ENCODE measurements at places on chromosomes 3 and 15.

DNA sequence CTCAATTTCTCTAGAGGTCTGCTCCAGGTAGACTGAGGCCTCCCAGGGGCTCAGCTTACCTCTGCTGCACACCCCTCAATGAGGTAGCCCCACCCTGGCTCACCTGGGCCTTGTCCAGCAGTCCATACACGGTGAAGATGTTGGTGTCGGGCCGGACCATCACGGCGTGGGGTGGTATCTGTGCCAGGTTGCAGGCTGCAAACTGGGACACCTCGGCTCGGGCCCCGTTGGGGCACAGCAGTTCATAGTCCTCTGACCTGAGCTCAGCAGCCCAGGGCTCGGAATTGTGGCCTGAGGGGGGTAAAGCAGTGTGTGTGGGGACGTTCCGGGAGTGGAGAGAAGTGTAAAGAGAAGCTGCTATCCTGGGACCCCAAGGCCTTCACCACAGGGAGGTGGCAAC, 23.2 kb downstream of the MELTF start:
- no peak for DNase-seq

GRCh38 chr3:192957441-192958021, 39.9 kb upstream of the MB21D2 start:
- no peak for DNase-seq

- DNase-seq = no peak
Measured at GRCh38 chr15:100880139-100880896, 687 bp downstream of the ALDH1A3 start.

DNA sequence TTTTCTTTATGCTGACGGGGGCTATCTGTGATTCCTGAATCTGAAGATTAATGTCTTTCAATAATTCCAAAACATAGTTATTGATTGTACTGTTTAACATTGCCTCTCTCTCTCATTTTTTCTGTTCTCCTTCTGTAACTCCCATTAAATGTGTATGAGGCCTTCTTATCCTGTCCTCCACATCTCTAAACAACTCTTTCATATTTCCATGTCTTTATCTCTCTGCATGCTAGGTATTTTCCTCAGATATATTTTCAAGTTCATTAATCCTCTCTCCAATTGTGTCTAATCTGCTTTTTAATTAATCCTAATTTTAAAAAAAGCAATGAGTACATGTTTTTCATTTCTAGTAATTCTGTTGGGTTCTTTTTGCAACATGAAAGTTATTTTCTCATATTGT, 173.2 kb downstream of the TLE3 start:
- no peak for DNase-seq

DNA sequence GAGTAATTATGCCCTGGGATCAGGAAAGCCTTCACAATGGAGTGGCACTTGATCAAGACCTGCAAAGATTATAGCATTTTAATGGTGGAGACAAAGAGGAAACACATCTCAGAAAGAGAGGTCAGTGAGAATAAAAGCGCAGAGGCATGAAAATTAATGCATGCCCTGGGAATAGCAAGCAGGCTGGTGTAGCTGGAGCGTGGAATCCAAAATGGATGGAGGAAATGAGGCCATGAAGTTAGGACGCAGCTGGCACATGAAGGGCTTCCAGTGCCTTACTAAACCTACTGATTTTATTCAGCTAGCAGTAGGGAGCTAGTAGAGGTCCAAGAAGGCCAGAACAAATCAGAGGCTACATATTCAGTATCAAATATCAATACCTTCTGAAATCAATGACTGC, 38.1 kb downstream of the TMEM212 start:
- DNase-seq = no peak

- DNase-seq = no peak
Measured at GRCh38 chr3:52456169-52456799, 880 bp downstream of the NISCH start.

DNA sequence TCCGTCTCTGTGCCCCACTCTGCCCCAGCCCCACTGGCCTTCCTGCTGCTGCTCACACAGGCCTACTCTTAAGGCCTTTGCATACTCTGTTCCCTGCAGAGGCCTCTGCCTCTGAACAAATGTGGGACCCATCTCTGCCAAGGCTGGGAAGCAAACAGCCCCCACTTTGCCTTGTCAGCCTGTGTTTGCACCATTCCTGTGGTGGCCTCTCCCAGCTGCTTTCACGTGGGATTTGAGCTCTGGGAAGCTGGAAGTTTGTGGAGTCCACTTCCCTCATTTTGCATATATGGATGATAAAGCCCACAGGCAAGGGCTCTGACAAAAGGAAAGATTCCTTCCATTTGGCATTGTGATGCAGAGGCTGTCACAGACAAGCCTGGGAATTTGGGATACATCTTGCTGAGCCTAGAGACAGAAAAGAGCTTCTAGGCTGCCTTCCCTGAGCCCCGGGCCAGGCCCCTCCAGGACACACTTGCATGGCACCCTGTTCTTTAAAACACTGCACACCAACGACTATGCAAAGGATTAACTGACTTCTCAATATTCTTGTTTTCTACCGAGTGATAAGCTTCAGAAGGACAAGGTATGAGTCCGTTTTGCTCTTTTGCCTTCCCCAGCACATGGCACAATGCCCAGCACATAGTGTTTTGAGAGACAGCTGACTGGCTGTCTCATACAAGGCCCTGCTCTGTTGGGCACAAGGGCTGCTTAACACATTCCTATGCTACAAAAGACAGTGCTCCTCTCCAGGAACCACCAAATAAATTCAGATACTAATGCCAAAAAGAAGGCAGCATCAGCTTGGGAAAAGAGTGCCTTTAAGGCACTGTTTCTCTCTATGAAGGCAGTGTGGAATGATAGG, 120.7 kb upstream of the TOPAZ1 start:
- DNase-seq = no peak

DNA sequence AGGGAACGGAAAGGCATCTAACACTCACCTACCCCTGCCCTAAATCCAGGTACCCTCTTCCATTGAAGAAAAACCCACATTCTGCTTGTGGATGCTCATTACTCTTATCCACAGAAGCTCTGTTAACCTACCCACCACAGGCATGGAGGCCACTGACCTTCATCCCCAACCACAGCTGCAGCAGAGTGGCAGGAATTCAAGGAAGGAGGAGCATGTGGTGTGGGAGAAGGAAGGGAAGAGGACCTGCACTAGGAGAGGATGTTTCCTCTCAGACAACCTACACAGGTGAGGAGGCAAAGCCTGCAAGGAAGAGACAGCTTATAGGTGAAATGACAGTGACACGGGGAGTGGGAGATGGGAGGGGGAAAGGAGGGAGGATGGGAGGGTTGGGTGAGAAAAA, 192.5 kb upstream of the TSC22D2 start:
- DNase-seq = no peak

GRCh38 chr15:85691350-85692240, 103.1 kb downstream of the KLHL25 start:
- DNase-seq = no peak

DNA sequence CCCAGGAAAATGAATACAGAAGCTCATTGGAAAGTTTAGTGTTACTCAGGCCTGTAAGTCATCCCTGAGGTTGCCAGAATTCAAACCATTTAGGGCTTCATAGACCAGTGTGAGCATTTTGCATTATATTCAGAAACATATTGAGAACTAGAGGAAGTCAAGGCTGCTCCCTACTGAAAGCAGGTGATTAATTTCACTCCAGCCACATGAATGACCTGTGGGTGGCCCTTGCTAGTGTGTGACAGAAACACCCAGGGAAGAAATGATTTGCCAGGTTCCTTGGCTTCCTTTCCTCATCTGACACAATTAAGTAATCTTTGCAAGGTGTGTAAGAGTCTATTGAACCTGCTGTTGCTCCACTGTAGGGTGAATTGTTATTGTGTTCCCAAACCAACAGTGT, 61.8 kb downstream of the GAP43 start:
- DNase-seq = no peak

- no peak for DNase-seq
Measured at GRCh38 chr3:127012091-127012490, 29.2 kb downstream of the PLXNA1 start.

- DNase-seq = no peak
Measured at GRCh38 chr15:66356077-66356358, 467 bp downstream of the TIPIN start.

DNA sequence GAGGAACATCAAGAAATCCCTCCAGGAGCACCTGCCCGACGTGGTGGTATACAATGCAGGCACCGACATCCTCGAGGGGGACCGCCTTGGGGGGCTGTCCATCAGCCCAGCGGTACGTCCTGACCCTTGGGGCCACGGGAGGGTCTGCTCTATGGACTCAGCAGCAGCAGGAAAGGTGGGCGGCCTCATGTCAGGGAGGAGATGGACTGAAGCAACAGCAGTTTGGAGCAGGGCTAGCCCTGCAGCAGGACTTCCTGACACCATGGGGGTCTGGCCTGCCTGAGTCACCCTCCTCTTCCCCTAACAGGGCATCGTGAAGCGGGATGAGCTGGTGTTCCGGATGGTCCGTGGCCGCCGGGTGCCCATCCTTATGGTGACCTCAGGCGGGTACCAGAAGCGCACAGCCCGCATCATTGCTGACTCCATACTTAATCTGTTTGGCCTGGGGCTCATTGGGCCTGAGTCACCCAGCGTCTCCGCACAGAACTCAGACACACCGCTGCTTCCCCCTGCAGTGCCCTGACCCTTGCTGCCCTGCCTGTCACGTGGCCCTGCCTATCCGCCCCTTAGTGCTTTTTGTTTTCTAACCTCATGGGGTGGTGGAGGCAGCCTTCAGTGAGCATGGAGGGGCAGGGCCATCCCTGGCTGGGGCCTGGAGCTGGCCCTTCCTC, 24.2 kb downstream of the HDAC11 start:
- DNase-seq = no peak

- no peak for DNase-seq
Measured at GRCh38 chr15:81056304-81056703, 55.6 kb downstream of the TLNRD1 start.

DNA sequence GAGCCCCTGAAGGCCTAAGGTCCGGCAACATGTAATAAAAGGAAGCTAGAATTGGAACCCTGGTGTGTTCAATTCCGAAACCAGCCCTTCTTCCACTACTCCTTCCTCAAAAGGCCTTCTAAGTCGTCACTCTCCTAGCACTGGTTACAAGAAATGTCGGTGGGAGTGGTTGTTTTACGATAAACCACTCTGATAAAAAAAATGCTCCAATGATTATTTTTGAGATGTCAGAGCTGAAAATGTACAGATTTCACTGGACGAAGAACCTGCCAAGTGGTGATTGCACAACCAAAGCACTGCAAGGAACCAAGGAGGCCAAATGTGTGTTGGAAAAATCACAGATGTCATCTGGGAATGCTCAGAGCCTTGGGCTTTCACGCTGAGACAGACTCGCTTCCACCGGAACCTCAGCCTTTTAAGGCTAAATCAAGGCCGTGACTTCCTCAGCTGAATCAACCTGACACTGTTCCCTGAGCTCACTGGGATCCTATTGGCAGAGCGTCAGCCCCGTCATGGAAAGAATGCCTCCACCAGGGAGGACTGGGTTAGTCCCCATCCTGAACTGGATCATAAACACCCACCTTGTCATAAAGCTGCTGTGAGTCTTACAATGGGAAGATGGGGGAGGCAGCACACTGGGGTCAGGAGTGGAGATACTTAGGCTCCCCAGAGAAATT, 108.1 kb upstream of the THBS1 start:
- no peak for DNase-seq

GRCh38 chr3:134242649-134243617, 7.7 kb downstream of the RYK start:
- no peak for DNase-seq

GRCh38 chr3:189270248-189270832, 98.6 kb downstream of the TPRG1 start:
- DNase-seq = no peak

DNA sequence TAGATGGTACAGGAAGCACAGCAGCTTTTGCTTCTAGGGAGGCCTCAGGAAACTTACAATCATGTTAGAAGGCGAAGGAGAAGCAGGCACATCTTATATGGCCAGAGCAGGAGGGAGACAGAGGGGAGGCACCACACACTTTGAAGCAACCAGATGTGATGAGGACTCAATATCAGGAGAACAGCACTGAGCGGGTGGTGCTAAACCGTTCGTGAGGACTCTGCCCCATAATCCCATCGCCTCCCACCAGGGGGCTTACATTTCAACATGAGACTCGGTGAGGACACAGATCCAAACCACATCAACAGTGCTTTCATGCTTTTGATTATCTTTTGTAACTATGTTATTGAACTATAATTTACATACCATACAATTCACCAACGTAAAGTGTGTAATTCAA, 7.6 kb upstream of the TMEM44 start:
- no peak for DNase-seq

DNA sequence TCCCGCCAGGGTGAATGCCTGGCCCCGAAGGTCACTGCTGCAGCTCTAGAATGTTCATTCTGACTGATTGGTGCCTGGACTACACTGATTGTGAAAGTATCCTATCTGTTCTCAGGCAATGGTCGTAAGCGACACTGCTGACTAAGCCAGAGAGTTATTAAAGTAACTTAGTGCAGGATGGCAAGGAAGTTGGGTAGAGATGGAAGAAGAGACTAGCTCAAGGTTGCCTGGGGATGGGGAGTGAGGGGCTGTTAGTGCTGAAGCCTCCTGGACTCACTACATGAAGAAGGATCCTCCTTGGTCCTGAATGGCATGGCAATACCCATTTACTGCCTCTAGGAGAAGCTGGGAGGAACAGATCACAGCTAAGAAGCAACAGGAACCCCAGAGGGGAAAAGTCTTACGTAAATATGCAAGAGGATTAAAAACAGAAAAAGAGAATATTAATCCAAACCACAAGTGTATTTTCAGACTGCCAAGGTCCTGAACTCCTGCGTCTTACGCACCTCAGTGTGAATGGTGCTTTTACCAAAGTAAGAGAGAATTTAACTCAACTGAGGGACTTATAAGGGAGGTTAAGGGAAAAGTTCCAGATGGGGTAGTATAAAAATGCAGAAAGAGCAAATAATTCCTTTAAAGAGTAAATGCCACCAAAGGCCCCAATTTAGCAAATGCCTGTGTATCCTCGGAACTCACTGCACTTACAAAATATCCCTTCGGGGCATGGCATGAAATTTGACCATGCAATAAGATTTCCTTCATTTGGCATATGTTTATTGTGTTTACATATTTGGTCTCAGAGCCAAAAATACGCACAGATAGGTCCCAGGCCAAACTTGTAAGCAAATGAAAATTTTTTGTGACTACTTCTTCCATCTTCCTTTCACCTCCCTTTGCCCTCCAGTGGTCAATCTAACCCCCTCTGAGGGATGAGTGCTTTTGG, 64.0 kb upstream of the DGKG start:
- DNase-seq = no peak

DNA sequence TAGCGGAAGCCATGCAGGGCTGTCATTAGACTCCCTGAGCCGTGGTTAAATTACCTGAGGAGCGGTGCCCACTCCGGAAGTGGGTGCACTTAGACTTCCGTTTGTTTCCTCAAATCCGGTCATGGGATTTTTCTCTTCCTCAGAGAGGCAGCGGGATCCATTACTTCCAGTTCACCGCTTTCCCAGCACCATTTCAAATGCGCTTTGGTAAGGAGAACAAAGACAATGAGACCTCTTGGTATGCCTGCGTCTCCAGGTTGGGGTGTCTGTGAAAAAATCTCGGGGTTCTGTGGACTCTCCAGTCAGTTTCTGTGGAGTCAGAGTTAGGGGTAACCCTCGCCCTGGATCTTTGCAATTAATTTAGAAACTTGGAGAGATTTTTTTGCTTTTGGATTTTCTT, 132.3 kb upstream of the PTPRG start:
- no peak for DNase-seq
